ENCODE measurements at places on chromosomes 6 and 20.

- no peak for DNase-seq
Observed at GRCh38 chr6:70314296-70314695, 11.4 kb upstream of the COL9A1 start.

DNA sequence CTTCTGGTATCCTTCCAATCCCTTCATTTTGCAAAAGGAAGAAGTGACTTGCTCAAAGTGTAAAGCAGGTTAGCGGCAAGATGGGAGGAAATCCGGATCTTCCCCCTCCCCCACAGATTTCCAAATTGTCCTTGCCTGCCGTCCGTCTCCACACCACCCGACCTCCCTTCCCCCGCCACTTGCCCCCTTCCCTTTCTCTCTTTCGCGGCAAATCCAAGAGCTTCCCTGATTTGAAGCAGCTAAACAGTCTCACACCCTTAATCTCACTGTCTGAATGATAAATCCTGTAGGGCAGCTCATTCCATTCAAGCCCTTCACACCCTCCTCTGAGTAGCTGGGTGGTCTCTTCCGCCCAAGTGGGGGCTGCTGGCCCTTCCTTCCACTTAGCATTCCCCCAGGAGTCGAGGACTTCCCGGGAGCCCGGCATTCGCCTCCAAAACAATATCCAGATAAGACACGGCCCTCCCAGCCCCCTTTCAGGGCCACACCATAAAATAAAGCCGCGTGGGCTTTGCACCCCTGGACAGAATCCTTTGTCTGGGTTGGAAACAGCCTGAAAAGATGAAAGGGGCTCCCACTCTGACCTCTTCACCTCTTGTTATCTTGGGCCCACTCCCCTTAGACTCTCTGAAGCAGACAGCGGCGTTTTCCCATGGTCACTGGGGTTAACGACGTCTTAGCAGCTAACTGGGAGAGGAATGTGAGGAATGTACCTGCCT, 44.0 kb upstream of the PIM1 start:
- no peak for DNase-seq

GRCh38 chr6:163571730-163572129, 157.2 kb downstream of the QKI start:
- DNase-seq: no peak

GRCh38 chr20:49567421-49568277, at the start of gene PTGIS:
Gene PTGIS, minus strand, starts transcription at chr20:49568137. Its CDS starts 21 bp downstream, at chr20:49568116.
- no peak for DNase-seq

GRCh38 chr6:117992856-117993255, 85.8 kb downstream of the SLC35F1 start:
- no peak for DNase-seq

All from stimulated activated CD8-positive, alpha-beta memory T cell treated with anti-CD3 and anti-CD28 coated beads, Interleukin-12 subunit alpha, Interleukin-12 subunit beta, amount 100 ng/mL, for 1 hour (primary cell).